ENCODE measurements at places on chromosomes 1 and 21.

DNA sequence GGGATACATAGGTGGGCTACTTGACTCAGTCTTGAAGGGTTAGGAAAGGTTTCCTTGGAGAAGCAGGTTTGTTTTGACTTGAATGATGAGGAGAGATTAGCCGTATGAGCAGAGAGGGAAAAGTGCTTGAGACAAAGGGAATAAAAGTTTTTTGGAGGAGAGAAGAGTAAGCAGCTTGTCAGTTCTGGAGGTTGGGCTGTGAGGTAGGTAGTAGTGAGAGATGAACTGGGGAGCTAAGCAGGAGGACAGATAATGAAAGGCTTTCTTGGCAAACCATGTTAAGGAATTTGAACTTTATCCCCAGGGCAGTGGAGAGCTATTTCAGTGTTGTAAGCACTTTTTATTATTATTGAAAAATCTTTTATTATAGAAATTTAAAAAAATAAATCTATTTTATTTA is 3.6 kb downstream of the OSBPL9 start:
- H3K4me3 ChIP-seq = no peak overlapping the region
- no peak overlapping the region for H3K27ac ChIP-seq
- peaks cover 7% of the 10 kb centered on the region for H3K36me3 ChIP-seq
- H3K4me1 ChIP-seq = peaks cover 46% of the 10 kb centered on the region
- no peaks in the 10 kb centered on the region for H3K27me3 ChIP-seq
- no peak for DNase-seq

DNA sequence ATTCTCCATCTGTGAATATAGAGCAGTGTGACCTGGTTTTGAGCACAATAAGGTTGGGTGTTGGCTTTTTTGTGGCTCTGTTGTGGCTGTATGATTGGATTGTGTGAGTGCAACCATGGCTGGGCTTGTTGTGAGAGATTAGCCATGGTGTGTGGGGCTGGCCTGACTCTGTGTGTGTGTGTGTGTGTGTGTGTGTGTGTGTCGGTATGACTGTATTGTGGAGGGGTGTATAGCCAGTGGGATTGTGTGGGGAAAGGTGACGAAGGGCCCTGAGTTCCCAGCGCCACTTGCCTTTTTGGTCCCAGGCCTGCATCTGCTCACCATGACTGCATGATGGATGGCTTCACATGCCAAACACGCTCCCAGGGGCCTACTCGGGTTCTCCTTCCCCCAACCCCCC is 5.9 kb upstream of the SLC6A9 start:
- H3K36me3 ChIP-seq = no peaks in the 10 kb centered on the region
- H3K27me3 ChIP-seq = no peaks in the 10 kb centered on the region
- H3K27ac ChIP-seq = no peak overlapping the region
- DNase-seq = no peak

GRCh38 chr1:244917073-244917670 is 52.8 kb upstream of the HNRNPU start:
- DNase-seq = no peak
- H3K27me3 ChIP-seq = peaks cover 15% of the 10 kb centered on the region
- H3K4me3 ChIP-seq = peak overlapping the region; percentile 88
- peaks cover 5% of the 10 kb centered on the region for H3K36me3 ChIP-seq
- H3K4me1 ChIP-seq = peaks cover 17% of the 10 kb centered on the region
- H3K27ac ChIP-seq = no peak overlapping the region

- H3K27me3 ChIP-seq = no peaks in the 10 kb centered on the region
- no peak for DNase-seq
- H3K36me3 ChIP-seq = no peaks in the 10 kb centered on the region
- H3K4me3 ChIP-seq = no peak overlapping the region
- no peaks in the 10 kb centered on the region for H3K4me1 ChIP-seq
Measured at GRCh38 chr1:54565113-54565501, 17.1 kb downstream of the ACOT11 start.

DNA sequence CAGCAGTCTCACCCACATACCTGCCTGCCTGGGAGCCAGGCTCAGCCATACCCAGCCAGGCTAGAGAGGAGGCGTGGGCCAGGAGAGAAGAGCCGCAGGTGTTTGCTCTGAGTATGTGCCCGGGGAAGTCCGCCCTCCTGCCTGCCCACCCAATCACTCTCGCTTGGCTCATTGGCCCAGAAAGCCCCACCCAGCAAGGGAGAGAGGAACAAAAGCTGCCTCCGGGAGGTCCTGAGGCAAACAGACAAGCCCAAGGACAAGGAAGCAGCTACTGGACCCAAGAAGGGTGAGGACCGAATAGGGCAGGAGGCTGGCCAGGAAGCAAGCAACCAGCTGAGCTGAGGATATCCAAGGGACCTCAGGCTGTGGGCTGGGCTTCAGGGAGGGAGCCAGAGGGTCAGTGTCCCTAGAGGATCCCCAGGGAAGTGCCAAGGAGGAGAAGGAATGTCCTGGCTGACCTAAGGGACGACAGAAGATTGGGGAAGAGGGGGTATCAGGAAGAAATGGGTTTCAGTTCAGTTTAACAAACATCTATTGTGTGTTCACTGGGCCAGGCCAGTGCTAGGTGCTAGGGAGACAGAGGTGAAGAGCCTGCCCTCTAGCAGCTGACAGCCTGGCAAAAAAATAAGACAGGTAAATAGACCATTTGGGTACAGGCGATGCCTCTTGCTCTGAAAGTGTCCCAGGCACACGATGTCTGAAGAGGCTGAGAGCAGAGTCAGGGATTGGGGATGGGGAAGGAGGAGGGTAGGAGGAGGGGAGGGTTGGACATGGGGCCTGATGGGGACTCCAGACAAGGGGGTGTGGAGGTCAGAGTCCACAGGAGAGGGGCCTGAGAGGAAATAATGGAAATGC is at the start of gene GJB4:
GJB4 (plus strand) TSS at position 238 of the 855 bp plus-strand sequence. CDS start 1,515 bp downstream, outside the sequence.
- no peaks in the 10 kb centered on the region for H3K36me3 ChIP-seq
- no peak within 1 kb of the TSS for H3K4me3 ChIP-seq
- DNase-seq = no peak
- H3K27ac ChIP-seq = no peak within 1 kb of the TSS

- no peaks in the 10 kb centered on the region for H3K4me1 ChIP-seq
- H3K36me3 ChIP-seq = no peaks in the 10 kb centered on the region
- H3K27me3 ChIP-seq = no peaks in the 10 kb centered on the region
- no peak overlapping the region for H3K4me3 ChIP-seq
Measured at GRCh38 chr1:103516283-103516682, 9.2 kb upstream of the RNPC3 start.

- H3K27me3 ChIP-seq = no peaks in the 10 kb centered on the region
- H3K27ac ChIP-seq = no peak overlapping the region
- H3K4me3 ChIP-seq = no peak overlapping the region
- peak; percentile 51 for DNase-seq
Measured at GRCh38 chr1:21216835-21217811, 40.4 kb upstream of the EIF4G3 start.

DNA sequence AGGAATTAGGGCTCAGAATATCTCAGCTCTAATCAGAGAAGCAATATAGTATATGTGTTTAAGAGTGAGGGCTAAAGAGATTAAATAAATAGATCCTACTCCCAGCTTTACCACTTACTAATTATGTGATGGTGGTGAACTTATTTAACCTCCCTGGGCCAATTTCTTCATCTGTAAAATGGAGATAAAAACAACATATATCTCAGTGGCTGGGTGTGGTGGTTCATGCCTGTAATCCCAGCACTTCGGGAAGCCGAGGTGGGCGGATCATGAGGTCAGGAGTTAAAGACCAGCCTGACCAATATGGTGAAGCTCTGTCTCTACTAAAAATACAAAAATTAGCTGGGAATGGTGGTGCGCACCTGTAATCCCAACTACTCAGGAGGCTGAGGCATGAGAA is 135.2 kb downstream of the SLC44A5 start:
- H3K4me1 ChIP-seq = no peaks in the 10 kb centered on the region
- H3K27ac ChIP-seq = no peak overlapping the region
- no peaks in the 10 kb centered on the region for H3K36me3 ChIP-seq
- no peak for DNase-seq
- H3K27me3 ChIP-seq = no peaks in the 10 kb centered on the region
- no peak overlapping the region for H3K4me3 ChIP-seq

All from central memory CD8-positive, alpha-beta T cell (primary cell).